ENCODE measurements at places on chromosomes 5 and 9.

- no peak for DNase-seq
Measured at GRCh38 chr5:132325691-132326090, 31.5 kb downstream of the SLC22A4 start.

DNA sequence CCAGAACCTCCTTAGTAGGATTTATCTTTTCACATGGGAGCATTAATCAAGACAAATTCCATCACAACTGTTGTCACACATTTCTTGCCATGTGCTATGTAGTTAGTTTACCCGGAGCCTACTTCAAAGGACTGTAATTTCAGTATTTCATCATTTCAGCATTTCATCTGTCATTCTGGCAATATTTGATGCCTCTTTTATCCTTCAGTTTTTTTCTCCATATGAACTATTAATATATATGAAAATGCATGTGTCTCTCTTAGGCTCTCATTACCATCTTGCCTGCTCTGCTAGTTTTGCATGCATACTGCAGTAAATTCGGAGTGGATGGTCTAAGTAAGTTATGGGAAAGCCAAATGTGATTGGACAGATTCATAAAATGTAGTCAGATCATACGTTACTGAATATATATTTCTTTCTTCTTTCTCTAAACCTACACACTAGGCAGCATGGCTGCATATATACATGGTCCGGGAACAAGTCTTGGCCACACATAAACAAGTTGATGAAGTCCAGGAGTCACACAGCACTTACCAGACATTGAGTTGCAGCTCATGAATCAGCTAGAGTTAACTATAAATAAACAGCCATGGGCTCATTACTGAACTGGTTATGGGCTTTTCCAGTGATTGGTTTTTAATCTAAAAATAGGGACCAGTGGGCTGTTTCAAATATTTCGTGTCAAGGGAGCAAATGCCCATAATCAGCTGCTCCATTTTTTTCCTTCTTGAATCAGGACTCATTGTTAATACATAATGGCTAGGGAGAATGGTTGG is 46.6 kb downstream of the SPATA31D1 start:
- no peak for DNase-seq

DNA sequence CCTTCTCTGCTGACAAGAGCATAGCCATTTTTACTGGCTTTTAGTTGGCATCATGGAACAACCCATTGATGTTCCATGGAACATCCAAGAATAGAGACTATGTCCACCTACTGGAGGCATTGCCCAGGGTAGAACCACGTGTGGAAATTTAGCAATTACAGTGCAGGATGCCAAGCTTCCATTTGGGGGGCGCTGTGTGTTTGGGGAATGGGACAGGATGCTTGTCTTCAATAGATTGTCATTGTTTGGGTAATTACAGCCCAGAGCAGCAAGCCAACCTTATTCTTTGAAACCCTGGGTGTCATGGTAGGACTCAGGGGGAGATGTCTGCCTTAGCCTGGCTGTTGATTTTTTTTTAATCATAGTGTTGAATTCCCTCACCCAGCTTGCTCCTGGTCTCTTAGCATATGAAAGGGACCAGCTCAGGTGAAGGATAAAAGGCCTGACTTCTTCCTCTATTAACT is 171.1 kb downstream of the DOCK2 start:
- DNase-seq: no peak

DNA sequence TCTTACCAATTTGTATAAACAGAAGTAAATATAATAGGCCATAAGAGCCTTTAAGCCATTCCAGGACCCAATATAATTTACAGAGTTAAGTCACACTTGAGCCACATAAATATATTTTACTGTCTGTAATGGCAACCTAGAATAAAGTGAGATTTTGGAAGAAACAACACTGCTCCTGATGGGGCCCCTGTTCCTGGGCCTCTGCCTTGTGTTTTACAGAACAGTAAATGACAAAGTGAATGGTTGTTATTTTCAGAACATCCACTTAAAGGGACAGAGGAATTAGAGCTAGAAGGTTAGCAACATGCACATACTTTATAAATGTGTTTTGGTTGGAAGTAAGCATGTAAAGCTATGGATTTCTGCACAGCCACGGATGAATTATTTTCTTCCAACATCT is 3.6 kb downstream of the PTGER4 start:
- no peak for DNase-seq

GRCh38 chr5:61916621-61917620 is 389.1 kb upstream of the KIF2A start:
- DNase-seq: no peak

- no peak for DNase-seq
Measured at GRCh38 chr5:172797771-172798191, 26.8 kb upstream of the DUSP1 start.

- no peak for DNase-seq
Measured at GRCh38 chr5:172421020-172421419, 33.3 kb downstream of the SH3PXD2B start.

DNA sequence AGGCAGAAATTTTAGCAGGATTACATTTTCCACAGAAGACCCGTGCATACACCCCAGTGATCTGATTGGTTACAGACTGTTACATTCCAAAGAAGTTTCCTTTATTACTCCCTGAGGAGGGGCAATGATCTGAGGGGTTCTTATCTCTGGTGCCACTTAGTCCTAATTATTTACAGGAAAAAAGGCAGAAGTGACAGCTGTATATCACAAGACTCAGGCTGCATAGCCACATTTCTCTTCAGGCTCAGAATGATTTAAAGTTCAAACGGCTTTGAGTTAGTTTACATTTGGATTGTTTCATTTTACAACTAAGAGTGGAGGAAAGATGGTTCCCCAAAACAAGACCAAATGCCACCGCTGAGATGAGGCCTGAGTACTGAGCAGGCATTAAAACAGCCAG is 17.3 kb downstream of the NAIF1 start:
- no peak for DNase-seq

GRCh38 chr9:112925058-112925641 is 34.5 kb upstream of the SLC46A2 start:
- DNase-seq: no peak

- no peak for DNase-seq
Measured at GRCh38 chr9:127058645-127059021, 63.8 kb downstream of the ANGPTL2 start.
